ENCODE measurements at places on chromosomes 2 and 18.

- DNase-seq: no peak
Observed at GRCh38 chr2:120314690-120315366, 31.1 kb upstream of the INHBB start.

- DNase-seq: no peak
Observed at GRCh38 chr2:236535024-236535423, 34.6 kb upstream of the ACKR3 start.

- DNase-seq: no peak
Observed at GRCh38 chr2:174436351-174436750, 40.8 kb downstream of the SCRN3 start.

DNA sequence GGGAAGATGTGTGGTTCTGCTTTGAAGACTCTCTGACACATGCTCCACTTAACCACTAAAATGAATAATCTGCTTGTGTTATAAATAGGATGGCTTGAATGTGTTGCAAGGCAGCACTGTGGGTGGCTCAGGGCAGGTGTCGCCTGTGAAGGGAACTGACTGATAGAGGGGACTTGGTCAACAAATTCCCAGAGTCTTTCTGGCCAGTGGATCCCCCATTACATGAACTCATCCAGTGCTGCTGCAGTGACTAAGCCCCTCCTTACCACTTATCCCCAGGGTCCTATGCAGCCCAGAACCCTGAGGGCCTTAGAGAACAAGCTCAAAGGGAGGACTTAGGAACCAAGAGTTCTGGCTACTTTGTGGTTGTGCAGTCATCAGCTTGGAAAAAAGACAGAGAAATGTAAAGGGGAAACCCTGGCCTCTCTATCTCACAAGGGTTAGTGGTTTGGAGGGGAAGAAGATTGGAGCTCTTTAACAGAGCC, 226.2 kb upstream of the TNP1 start:
- no peak for DNase-seq

GRCh38 chr2:227388537-227389011, 825 bp upstream of the SCYGR1 start:
- no peak for DNase-seq

DNA sequence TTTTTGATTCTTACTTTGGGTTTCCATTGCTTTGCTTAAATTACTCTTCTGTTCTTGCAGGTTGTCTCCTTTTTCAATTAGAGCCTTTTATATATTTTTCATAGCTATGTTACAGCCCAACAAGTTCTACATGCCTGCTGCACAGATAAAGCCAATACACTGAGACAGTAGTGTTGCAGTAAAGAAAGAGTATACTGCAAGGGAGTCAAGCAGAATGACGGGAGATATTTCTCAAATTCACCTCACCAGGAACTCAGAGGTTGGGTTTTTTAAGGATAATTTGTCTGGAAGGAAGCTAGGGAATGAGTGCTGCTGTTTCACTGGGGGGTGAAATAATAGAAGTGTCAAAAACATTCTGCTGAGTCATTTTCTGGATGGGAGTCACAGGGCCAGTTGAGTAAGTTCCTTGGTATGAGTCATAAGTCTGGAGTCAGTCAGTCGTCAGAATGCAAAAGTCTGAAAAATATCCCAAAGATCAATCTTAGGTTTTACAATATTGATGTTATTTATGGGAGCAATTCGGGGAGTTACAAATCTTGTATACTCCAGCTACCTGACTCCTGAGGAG, 193.0 kb upstream of the RGPD4 start:
- no peak for DNase-seq

GRCh38 chr2:16832910-16833309, 167.3 kb upstream of the CYRIA start:
- DNase-seq: no peak

Data from HT-29 (cell line).